ENCODE measurements at places on chromosomes 1 and 21.

- DNase-seq: no peak
These were observed 45.5 kb downstream of the TNNT2 start for GRCh38 chr1:201332021-201332420.

DNA sequence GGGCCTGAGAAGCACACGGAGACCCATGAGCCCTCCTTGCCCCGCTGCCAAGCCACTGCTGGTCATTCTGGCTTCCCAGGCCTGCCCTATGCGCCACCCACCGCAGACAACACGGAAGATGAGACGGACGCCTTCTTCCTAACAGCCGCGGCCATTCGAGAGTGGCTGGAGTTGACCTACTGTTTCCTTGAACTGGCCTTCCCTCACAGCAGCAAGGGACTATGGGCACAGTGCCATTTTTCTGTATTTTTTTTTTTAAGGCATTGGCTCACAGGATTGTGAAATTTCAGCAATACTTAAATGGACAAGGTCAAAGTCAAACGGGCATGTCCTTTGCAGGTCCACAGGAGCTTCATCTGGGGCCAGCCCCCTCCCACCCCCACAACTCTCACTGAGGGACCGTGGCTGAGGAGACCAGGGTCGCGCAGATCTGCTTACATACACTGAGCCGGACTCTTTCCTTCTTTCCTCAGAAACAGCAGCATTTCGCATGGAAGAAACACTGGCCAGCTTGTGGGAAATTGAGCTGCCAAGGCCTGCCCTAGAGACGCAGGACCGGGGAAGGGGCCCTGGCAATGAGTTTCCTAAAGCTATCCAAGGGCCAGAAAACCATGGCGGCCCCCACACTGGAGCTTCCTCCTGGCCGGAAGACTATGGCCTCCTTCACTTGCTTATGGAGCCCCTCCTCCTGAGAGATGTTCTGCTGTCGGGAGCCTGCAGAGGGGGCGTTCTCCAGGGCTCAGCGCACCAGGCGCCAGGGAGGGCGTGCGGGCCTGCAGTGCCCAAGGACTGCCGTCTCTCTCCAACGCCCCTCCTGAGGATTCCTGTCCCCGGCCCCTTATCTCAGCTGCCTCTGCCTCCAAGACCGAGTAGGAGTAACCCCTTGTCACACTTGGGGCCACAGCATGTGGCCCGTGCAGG is 98.9 kb downstream of the PGBD5 start:
- no peak for DNase-seq

- DNase-seq: no peak
These were observed 96.5 kb downstream of the NME7 start for GRCh38 chr1:169271098-169271497.

- no peak for DNase-seq
These were observed 227.9 kb downstream of the TRABD2B start for GRCh38 chr1:47769295-47769694.

DNA sequence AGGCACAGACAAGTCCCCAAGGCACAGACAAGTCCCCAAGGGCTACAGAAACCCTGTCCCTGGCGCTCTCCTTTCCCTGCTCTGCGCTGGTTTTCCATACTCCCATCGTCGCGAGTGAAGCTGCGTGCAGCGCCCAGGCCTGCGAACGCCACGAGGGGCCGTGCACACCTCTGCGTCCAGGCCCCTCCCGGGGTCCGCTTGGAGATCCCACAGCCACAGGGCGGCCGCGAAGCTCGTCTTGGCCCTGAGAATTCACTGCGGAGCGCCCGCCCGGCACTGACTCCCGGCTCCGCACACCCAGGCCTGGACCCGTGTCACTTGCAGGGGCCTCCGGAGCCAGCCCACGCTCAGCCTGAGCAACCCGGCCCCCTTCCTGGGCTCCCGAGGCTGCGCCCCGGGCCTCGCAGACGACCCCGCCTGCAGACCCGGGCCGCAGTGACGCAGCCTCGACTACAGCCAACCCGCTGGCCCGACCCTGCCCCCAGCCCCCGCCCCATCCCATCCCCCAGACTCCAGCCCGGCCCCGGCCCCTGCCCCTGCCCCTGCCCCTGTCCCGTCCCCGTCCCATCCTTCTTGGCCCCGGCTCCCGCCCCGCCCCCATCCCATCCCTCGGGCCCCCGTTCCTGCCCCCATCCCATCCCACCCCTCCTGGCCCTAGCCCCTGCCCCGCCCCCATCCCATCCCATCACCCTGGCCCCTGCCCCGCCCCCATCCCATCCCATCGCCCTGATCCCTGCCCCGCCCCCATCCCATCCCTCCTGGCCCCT is 841 bp downstream of the POFUT2 start:
- DNase-seq: no peak

DNA sequence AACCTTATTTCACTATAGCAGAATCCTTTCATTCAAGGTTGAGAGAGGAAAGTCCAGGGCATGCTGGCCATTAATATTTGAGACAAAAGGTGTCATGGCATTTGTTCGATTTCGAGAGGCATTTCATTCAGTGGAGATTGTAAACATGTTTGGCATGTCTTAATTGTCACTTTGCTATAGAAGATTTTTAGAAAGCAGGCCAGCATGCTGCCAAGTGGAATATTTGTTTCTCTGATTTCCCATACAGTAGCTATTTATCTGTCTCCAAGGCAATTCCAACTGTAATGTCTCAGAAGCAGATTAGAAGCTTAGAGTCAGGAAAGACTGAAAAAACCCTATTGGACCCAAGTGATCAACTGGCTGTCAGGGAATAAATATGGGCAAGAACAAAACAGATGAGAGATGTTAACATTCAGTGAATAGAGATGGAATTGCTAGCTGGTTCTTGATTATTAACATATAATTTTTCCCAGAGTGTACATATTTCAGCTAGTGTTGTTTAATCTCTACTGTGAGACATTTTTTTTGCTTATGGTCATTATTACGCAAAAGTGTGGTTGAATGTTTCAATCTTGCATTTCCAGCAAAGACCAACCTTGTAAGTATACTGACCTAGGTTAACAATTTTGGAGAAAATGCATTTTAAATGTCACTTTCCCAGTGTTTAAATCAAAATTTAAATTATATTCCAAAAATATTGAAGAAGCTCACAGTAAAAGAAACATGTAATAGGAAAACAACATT is 174.6 kb downstream of the KCNK2 start:
- no peak for DNase-seq

GRCh38 chr1:19205403-19205802 is 4.7 kb downstream of the UBR4 start:
- DNase-seq: no peak

GRCh38 chr1:200231787-200232231 is 178.0 kb downstream of the ZNF281 start:
- DNase-seq: no peak

DNA sequence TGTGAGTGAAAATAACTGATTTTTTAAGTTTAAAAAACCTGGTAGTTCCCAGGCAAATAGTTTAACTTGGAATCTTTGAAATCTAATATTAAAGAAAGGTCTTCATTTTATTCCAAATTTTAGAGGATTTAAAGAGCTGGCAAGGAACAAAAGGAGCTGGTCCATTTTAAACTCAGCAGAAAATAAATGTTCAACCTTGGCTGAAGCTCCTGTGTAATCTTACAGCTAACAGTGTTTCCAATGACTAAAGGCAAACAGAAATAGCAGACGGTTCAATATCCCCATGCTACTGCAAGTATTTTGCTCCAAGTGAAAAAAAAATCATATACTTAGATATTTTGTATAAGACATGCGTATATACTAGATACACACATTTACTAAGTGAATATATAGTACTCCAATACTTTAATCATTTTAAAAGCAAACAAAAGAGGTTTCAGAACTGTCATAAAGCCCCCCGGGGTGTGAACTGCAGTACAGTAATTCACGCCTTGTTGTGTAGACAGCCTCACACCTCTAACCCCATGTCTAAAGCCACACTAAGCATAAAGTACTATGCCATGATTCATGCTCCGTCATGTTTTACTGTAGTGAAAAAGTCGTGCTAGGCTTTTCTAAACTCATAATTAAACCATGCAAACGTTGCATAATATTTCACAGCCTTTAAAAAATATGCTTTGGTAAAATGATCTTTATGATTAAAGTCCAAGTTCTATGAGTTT is 132.2 kb downstream of the CLIC6 start:
- DNase-seq: no peak

- DNase-seq: no peak
These were observed 48.8 kb downstream of the XPR1 start for GRCh38 chr1:180680558-180681144.

- no peak for DNase-seq
These were observed 76.1 kb upstream of the KIAA0040 start for GRCh38 chr1:175268720-175269119.

All from activated CD4-positive, alpha-beta memory T cell treated with anti-CD3 and anti-CD28 coated beads, Interleukin-2, amount 10 ng/mL, durations not matched to agents 7 days and 5 days (primary cell).